Stimulated activated CD8-positive, alpha-beta memory T cell treated with anti-CD3 and anti-CD28 coated beads, Interleukin-7, amount 100 ng/mL, for 24 hours (primary cell): ENCODE measurements at places on chromosomes 11 and 22.

- no peak for DNase-seq
These were observed 22.9 kb downstream of the MORC2 start for GRCh38 chr22:30945653-30946052.

DNA sequence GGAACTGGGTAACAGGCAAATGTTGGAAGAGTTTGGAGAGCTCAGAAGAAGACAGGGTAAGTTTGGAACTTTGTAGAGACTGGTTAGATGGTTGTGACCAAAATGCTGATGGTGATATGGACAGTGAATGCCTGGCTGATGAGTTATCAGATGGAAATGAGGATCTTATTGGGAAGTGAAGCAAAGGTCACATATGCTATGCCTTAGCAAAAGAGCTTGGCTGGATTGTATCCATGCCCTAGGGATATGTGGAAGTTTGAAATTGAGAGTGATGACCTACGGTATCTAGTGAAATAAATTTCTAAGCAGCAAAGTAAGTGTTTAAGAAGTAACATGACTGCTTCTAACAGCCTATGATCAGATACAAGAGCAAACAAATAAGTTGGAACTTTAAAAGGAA, 17.8 kb downstream of the BBOX1 start:
- DNase-seq, result no peak

DNA sequence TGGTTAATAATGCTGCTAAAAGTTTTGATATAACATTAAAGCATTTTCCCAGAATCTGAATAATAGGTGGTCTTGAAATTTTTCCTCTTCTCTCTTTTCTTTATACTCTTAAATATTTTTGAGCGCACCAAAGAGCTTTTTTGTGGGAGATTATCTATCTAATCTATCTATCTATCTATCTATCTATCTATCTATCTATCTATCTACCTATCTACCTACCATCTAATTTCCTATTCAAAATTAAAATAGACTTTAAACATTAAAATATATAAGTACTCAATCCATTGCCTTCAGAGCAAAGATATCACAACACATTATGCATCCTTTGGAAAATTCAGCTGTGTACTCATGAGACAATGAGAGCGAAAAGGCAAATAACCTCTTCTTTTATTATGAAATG, 55.8 kb downstream of the ELMOD1 start:
- DNase-seq, result no peak

- DNase-seq, result no peak
These were observed 486 bp downstream of the NAP1L4 start for GRCh38 chr11:2991452-2992233.

- DNase-seq, result no peak
These were observed 10.8 kb downstream of the PATL1 start for GRCh38 chr11:59658036-59658435.

- no peak for DNase-seq
These were observed 7.2 kb downstream of the TMEM86A start for GRCh38 chr11:18705651-18706281.

DNA sequence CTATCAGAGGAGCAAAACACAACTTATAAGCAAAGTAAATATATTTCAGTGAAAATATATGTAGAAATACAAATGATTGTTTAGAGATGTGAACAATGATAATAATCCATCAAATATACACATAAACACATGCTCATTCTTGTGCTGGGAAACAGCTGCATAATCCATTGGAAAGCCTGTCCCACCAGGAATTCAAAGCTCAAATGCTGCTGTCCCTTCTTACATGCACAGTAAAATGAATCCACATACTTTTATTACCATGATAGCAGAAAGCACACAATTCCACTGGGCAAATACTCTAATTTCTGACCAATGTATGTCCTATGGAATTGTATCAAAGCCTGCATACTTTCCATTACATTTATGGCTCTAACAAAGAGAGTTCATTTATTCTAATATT, 44.5 kb downstream of the SOX6 start:
- DNase-seq, result no peak

- no peak for DNase-seq
These were observed 43.0 kb downstream of the CECR2 start for GRCh38 chr22:17412232-17412631.

- no peak for DNase-seq
These were observed 17.7 kb downstream of the OR8D1 start for GRCh38 chr11:124296016-124296415.

DNA sequence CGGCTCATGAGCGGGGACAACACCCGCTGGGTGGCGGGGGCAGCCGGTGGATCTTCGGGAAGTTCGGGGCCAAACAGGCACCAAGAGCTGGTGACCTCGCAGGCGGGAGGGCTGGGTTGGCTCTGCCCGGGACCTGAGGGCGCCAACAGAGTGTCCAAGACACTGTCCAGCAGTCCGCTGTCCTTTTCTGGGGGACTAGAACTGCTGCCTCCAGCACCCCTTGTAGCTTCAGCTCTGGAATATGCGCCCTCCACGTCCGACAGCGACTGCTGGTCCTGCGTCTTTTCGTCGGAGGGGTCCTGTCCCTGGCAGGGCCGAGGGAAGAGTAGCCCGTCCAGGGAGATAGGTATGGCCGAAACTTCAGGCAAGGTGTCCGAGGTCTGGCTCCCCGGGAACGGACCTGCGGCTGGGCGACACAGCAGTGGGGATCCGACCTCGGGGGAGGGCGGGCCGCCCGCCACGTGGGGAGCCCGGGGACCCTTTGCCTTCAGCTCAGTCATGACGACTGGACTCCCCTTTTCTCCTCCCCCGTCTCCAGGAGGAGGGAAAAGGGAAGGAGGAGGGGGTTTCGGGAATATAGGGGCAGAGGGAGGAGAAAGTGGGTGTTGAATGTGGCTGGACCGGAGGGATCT, 926 bp downstream of the PGR start:
- no peak for DNase-seq

- DNase-seq, result no peak
These were observed 25.0 kb downstream of the SNX19 start for GRCh38 chr11:130891326-130891725.

DNA sequence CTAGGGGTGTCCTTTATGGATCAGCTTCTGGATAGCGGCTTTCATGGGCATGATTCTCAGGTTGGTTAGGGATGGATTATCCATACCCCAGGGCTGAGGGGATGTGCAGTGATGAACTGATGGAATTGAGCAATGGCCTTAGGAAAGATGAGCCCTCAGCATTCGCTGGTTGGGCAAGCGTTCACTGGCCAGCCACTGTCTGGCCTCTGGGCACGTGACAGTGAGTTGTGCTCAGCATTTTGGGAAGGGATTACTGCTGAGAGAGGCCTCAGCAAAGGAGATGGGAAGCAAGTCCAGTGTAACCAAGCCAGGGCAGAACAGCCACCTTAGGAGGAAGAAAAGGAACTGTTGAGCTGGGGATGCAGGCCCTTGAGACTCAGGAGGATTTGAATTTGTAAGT, 17.4 kb downstream of the UBASH3B start:
- no peak for DNase-seq

GRCh38 chr11:720017-720641, 14.1 kb downstream of the EPS8L2 start:
- DNase-seq, result no peak

DNA sequence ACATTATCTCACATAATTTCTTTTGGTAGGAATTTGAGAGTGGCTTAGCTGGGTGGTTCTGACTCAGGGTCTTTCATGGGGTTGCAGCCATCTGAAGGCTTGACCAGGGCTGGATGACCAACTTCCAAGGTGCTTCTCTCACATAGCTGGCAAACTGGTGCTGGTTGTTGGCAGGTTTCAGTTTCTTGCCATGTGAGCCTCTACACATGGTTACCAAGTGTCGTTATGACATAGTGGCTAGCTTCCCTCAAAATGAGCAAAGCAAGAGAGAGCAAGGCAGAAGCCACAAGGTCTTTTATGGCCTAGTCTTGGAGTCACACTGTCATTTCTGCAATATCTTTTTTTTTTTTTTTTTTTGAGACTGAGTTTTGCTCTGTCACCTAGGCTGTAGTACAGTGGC, 4.2 kb upstream of the TFIP11 start:
- DNase-seq, result no peak

DNA sequence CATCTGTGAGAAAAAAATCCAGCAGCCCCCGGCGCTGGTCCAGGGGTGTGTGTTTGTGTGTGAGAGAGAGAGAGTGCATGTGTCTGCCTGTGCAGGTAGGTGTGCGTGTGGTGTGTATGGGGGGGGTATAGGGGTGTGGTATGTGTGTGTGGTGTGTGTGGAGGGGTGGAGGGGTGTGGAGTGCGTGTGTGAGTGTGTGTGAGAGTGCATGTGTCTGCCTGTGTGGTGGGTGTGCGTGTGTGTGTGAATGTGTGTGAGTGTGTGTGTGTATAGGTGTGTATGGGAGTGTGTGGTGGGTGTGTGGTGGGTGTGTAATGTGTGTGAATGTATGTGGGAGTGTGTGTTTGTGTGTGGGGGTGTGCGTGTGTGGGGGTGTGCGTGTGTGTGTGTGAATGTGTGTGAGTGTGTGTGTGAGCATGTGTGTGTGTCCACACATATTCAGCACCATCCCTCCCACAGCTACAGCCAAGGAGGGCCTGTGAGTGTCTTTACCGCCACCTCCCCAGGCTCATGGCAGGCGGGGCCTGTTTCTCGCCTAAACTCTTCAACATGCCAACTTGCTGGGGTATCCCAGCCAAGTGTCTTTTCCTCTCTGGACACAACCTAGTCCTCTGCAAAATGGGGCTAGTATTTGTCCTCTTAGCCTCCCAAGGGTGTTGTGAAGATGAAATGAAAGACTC, 11.9 kb downstream of the LMO1 start:
- no peak for DNase-seq

DNA sequence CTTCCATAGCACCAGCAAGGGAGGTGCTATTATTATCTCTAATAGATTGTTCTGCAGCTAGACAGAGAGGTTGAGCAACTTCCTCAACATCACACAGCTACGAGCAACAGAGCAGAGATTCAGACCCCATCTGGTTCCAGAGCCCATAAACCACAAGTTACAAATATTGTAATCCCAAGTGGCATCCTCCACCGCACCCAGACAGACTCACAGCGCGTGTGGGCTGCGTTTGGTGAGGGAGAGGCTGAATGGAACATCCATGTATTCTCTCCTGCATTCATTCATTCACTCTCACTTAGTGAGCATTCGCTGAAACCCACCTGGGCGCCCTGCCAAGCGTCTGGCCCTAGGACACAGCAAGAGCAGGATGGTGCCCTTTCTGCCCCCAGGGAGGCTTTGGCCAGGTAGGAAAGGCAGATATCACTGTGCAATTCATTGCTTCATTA, 33.5 kb downstream of the LIF start:
- DNase-seq, result no peak

DNA sequence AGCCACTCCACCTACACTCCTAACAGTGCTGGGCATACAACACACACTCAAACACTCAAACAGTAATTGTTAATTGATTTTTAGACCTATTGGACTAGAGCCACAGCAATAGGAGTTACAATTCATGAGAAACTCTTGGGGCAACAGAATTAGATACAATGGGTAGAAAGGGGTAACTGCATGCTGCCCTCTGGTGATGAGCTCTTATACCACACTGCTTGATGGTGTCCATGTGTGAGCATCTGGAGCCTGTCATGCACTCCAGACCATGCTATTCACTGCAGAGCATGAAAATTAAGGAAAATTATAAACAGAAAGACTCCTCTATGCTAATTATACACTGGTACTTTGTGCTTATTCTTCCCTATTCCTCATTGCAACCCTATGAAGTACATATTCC, 975.5 kb upstream of the CCDC90B start:
- no peak for DNase-seq

GRCh38 chr22:44882226-44882905, 127.4 kb downstream of the PHF21B start:
- DNase-seq, result no peak

- no peak for DNase-seq
These were observed 5.9 kb downstream of the TSSC4 start for GRCh38 chr11:2406451-2406850.
